ENCODE measurements at places on chromosomes 5 and 9.

DNA sequence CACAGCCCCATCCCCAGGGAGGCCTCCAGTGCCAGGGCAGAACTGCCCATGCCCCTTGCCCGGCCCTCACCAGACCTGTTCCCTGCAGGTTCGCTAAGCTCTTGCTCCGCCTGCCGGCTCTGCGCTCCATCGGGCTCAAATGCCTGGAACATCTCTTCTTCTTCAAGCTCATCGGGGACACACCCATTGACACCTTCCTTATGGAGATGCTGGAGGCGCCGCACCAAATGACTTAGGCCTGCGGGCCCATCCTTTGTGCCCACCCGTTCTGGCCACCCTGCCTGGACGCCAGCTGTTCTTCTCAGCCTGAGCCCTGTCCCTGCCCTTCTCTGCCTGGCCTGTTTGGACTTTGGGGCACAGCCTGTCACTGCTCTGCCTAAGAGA, 110.1 kb downstream of the RXRA start:
- DNase-seq = no peak

GRCh38 chr9:116585896-116586295, 101.2 kb upstream of the TRIM32 start:
- no peak for DNase-seq

DNA sequence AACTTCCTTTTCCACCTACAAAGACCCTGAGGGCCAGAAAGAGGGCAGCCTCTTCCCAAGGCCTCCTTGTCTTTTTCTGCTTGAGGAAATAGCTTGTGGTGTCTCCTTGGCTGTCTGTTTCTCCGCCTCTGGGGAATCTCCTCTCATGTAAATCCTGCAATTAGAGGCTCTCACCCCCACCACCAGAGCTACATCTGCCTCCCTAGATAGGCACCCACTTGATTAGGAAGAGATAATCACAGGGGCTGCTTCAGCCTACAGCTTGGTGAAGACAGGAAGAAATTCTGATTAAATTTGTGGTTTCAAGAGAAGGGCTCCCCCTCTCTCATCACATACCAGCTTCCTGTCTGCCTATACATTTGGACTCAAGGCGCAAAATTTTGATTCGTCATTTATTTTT, 75.6 kb downstream of the TLR4 start:
- no peak for DNase-seq

- DNase-seq = peak; percentile 73
Observed at GRCh38 chr9:94772639-94773303, 46.3 kb downstream of the AOPEP start.

GRCh38 chr5:34913072-34913471, 2.2 kb downstream of the RAD1 start:
- DNase-seq = no peak
